T follicular helper cell (primary cell): ENCODE measurements at places on chromosomes 2 and 18.
A peak's percentile ranks its signal among the peaks of the same experiment; 100 is the strongest.

DNA sequence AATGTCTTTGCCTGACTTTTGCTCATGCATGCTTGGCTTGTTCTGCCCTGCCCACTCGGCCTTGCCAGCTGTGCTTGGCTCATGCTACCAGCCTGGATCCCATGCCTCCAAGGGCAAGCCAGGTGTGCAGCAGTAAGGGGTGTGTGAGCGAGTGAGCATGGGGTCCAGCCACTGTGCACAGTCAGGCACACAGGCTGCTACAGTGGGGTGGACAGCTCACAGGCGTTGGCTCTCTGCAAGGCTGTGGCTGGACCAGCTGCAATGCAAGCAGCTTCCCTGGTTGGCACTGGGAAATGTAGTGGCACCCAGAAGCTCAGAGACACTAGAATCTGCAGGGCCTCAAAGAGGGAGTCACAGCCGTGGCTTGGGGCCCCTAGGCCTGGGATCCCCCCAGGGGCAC, 529.7 kb downstream of the DSC3 start:
- DNase-seq: no peak

GRCh38 chr18:28041366-28041765, 135.6 kb downstream of the CDH2 start:
- no peak for DNase-seq

- no peak for DNase-seq
Observed at GRCh38 chr18:13254971-13255927, 36.7 kb downstream of the LDLRAD4 start.

GRCh38 chr2:28583899-28584553, 88.2 kb downstream of the PLB1 start:
- DNase-seq: no peak

- no peak for DNase-seq
Observed at GRCh38 chr2:239896075-239896474, 129.1 kb downstream of the NDUFA10 start.

- DNase-seq: no peak
Observed at GRCh38 chr2:73855526-73855925, 26.8 kb downstream of the STAMBP start.

- DNase-seq: no peak
Observed at GRCh38 chr2:10787176-10787968, 25.2 kb downstream of the PDIA6 start.

DNA sequence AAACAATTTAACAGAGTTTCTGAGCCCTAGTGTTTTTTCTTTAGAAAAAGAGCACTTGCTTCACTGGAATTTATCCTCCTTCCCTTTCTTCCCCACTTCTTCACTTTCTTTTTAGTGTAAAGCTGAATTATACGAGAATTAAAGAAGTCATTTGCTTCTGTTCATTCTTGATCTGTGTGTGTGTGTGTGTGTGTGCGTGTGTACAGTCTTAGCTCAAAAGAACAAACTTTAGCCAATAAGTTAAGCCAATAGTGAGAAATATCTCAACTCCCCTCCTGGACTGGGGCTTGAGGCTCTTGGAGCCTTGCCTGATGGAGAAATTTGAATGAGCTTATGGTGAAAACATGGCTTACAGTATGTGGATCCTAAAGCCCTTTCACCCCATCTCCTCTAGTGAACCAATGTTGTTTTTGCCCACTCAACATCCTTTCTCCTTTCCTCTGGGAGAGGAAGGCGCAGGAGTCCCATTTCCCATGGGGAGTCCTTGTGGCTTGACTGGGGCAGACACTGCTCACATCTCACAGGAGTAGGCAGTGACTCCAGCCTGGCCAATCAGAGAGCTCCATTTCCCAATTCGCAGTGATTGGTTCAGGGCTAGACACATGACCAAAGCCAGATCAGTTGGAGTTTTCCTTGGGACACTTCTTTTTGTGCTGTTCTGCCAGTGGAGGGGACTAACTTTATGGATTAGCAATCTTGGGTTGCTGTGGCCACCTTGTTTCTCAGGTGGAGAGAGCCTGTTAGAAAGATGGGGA, 16.3 kb upstream of the MYO3B start:
- DNase-seq: no peak

- DNase-seq: no peak
Observed at GRCh38 chr2:120769076-120769786, 33.6 kb downstream of the GLI2 start.

DNA sequence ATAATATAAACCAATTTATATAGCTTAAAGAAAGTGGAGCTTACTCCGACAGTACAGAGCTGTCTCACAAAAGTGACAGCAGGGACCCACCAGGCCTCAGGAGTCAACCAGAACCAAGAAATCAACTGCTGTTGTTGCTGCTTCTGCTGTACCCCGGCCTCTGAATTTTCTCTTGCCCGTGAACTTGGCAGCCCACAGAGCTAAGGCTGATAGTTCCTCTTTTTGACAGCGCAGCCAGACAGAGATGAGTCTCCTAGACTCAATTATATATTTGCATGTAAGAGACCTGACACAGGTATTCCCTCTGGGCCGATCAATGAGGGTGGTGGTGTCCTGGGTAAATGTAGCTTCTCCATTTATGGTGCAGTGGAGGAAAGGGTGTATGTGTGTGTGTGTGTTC, 109.4 kb downstream of the KCTD1 start:
- no peak for DNase-seq

- DNase-seq: no peak
Observed at GRCh38 chr2:51344886-51345285, 313.0 kb upstream of the NRXN1 start.

DNA sequence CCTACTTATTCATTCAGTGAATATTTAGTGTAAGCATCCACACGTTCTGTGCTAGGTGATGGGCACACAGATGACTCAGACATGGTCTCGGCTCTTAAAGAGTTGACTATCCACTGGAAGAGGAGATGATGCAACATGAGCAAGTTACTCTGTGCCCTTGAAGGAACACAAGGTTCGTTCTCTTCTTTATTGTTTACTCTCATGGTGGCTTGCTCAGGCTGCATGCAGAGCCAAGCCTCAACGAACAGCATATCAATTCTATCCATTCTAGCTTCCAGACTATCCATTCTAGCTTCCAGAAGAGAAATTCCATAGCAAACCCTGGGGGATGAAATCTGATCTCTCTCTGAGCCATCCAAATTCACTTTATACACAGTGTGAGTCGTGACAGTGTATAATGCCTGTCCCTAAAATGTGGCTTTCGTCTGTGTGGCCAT, 68.1 kb upstream of the CTAGE1 start:
- no peak for DNase-seq

- no peak for DNase-seq
Observed at GRCh38 chr18:8847900-8848299, 142.5 kb downstream of the MTCL1 start.

GRCh38 chr2:45380131-45380836, 230.8 kb downstream of the SRBD1 start:
- DNase-seq: no peak

DNA sequence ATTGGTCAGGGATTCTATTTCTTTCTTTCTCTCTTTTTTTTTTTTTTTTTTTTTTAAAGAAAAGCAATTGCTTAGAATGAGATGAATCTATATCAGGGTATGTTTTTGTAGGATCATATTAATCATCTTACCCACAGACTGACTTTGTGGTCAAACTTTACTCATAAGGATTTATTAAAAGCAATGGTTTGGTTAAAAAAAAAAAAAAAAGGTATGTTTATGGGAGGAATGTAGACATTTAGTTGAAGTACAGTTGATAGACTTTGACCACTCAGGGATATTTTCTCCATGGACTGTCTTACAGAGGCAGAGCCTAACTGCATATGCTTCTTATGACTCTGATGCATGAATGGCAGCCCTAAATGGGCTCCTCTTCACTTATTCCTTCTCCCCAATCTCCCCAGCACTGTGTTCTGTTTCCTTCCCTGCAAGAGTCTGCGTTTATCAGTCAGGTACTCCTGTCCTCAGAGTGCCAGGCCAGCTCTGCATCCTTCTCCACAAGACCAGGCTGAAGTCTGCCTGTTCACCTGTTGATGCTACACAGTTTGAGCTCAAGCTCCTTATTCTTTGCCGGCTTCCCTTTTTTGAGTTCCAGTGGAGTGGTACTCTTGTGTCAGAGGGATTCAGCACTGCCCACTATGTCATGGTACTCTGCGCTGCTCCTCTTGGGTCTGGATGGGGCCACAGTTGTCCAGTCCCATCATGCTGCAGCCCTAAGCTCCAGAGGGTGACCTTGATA, 24.3 kb downstream of the CRIM1 start:
- no peak for DNase-seq

DNA sequence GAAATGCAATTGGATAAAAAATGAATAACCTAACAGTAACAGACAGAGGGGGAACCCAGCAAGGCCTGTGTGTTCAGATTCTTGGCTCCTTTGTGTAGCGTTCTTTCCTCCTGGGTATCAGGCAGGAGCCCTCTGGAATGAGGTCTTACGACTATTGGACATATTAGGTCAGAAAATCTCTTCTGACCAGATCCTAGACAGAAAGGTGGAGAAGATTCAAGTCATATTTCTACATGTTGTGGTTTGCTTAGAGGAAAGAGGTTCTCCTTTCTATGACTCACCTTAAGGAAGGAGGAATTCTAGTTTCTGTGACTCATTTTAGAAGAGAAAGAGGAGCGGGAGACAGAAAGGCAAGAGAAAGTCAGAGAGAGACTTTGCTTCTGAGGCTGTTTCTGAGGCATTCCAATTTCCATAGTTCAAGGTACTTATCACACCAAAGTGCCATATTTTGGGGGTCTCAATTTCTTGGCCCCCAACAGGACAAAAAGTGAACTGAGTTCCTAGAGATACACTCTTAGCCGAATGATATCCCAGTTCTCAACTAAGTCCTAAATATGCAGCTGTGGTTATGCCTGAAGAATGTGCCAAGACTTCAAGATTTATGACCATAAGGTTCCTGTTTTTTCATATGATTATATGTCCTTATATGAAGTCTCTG, 618.6 kb downstream of the ZEB2 start:
- no peak for DNase-seq

GRCh38 chr18:59301929-59302328, 16.5 kb downstream of the CPLX4 start:
- no peak for DNase-seq

DNA sequence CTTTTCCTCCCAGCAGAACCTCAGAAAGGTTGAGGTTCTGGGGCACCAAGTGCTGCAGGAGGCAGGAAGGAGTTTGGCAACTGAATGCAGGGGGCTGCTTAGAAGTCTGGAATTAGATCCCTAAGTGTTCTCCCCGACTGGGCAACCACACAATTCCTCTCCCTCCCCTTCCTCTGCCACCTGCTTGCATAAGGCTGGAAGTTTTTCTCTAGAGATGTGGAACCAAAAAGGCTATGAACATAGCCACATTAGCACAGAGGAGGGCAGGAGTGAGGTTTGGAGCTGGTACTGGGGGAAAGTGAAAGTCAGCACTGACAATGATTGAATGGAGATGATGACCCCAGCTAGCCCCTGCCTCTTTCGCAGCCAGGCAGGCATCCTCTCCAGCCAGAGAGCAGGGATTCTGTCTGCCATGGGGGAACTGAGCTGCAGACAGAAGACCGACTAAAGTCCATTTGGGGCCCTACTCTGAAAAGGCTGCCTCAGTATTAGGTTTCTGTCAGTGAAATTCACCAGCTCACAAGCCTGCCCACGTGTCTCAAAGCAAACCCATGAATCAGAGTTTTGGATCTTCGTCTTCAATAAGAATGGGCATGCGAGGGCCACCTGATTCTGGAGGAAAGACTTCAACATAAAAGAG, 87.9 kb upstream of the ITGA6 start:
- no peak for DNase-seq

GRCh38 chr2:203654826-203655225, 51.6 kb upstream of the CD28 start:
- DNase-seq: no peak

DNA sequence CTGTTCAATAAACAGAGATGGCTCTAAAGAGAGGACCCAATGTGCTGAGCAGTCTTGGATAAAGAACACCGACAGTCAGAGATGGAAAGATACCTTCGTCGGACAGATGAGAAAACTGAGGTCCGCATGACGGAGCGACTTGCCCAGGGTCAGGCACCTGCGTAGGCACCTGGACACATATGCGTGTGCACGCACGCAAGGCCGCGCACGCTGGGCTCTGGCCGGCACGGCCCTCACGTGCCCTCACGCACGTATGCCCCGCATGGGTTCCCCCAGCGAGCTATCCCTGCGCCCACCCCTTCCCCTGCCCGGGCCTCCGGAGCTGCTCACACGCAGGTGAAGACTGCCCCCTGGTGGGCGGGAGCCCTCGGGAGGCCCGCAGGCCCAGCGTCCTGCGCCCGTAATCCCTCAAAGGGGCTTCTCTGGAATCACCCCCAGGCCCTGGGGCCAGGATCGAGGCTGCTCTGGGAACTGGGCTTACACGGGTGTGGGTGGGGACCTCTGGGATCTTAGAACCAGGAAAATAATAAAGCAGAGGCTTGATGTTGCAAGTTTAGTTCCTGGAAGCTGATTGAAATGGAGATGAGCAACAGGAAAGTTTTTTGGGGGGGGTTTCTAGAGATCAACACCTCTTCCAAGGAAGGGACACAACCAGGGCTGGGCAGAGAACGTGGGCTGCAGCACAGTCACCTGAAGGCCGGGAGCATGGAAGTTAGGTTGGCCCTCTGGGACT, 246.3 kb downstream of the TNS1 start:
- peak; percentile 46 for DNase-seq

DNA sequence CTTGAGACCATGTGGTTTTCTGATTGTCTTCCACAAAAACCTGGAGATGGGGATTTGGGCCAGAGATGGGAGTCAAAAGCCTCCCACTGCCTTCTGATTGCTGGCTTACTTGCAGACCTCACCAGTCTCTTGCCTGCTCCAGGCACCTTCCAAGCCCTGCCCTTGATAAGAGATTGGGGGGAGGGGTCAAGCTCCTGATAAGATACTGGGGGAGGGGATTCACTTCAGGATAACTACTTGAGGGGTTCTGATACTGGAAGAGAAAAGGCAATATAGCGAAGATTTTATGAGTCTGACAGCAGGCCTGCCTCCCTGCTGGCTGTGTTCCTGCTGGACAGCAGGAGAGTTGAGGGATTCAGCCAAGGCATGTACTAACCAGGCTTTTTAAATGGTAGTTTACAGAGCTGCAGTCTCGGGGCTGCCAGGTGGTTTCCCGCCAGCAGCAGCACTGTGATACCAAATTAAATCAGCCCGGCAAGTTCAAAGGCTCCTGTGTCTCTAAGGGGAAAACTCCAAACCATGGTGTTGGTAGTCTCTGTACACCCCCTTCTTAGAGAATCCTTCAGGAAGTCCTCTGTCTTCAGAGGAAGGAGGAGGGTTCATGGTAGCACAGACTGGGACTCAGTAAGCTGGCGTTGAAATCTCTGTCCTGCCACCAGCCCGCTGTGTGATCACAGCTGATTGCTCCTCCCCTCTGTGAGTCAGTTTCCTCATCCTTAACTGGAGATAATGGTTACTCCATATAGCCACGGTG, 58.3 kb downstream of the FBXO36 start:
- no peak for DNase-seq

- DNase-seq: no peak
Observed at GRCh38 chr18:3679241-3679640, 229.3 kb downstream of the TGIF1 start.
